Mammary epithelial cell (primary cell): ENCODE measurements at places on chromosomes 1 and 21. TPM values are rescaled to one million over a fixed set of nuclear protein-coding genes. Genes with fewer than 3 reads are reported as not detected.

- no peak for DNase-seq
These were observed 15.1 kb downstream of the PTPN22 start for GRCh38 chr1:113856401-113856790.

DNA sequence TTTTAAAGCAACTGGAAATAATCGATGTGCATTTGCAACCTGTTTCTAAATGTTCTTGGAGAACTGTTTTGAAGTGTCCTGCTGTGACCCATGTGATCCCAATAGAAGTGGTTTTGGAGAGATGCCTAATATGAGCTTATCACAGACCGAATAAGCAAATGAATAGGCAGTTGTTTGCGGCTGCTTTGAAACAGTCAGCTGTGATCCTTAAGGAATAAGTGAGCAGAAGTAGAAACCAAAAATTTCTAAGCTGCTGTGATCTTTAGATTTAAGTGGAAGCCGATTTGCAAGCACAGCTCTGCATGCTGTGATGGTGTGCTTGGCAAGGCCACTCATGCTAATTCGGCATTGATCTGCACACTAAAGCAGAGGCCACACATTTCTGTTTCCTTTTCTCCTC is 329.5 kb upstream of the DUSP10 start:
- no peak for DNase-seq

DNA sequence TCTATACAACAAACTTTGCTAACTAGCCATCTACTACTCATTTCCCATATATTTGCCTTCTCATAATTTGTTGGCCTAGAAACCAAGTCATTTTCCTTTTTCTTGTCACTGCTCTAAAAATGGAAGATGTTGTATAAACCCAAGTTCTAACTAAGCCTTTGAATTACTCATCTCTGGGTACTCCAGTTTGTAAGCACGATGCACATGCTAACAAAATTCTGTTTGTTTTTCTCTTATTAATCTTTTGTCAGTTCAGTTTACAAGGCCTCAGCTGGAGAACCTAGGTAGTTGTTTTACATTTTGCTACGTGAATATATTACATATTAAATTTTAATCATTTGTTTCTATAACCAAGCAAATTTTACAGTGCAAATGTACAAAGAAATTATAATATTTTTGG is 663.2 kb upstream of the RGS18 start:
- no peak for DNase-seq

- DNase-seq = peak; percentile 1
These were observed 30.6 kb upstream of the INSL5 start for GRCh38 chr1:66831529-66832239.

GRCh38 chr1:240495601-240496000 is 116.4 kb downstream of the GREM2 start:
- DNase-seq = no peak

Gene SYCP1
- not detected for total RNA-seq

Gene DSCAM
- total RNA-seq = 7.2 and 8.1 TPM in 2 replicates

Gene ZYG11A
- total RNA-seq = 0.16 and 0.47 TPM in 2 replicates
